ENCODE measurements at places on chromosomes 2 and 18.

DNA sequence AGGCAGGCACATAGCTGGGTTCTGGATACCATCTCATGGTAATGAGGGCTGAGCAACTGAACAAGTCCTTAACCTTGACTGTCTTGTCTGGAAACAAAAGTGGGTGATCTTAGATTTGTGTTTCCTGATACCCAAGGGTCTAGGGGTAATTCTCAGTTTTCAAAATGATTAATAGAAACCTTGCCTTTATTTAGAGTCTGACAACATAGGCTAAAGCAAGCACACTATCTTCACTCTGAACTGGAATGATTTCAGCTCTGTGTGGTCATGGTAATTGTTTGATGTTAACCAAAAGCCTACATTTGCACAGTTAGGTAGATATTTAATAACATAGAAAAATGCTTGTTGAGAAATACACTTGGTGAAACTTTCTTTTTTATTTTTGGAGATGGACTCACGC, 6.8 kb upstream of the LAMA3 start:
- DNase-seq = no peak

- no peak for DNase-seq
Observed at GRCh38 chr18:44458777-44459176, 221.9 kb upstream of the SETBP1 start.

DNA sequence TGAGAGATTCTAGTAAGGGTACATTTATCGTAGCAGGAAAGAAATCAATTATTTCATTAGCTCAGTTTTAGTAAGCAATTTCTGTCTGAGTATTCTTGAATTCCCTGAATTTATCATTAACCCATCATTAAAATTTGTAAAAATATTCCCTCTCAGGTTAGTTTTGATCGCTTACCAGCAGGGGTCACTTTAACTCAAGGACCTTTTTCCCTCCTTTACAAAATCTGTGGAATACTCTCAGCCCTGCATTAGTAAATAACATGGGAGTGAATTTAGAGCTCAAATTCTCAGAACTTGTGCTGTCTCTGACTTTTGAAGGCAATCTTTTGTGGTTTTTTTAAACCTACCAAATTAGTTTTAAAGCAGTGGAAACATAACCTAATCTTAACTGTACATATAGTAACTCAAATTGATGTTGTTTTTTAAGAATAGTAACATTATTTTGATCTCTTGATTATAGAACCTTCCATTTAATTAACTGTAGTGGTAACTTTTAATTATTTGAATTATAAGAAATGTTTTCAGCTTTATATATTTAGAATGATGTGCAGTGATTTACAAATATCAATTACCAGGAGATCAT, 97.2 kb downstream of the AGPS start:
- no peak for DNase-seq

DNA sequence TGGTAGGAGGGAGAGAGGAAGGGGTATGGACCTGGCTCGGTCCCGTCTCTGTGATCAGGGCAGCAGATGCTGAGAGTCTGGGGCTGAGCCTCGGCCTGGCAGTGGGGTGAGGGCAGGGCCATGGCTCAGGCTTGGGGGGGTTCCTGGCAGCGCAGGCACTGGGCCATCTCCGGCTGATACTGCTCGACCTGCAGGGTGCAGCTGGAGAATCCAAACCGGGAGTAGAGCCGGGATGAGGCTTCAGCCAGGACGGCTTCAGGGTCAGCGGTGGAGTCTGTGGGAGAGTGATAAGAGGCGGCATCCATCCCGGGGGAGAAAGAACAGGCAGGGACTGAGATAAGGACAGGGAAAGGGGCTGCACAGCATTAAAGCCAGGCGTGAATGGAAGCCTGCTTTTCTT, 7.7 kb downstream of the SLC30A3 start:
- DNase-seq = no peak

GRCh38 chr2:66573416-66573815, 138.5 kb downstream of the MEIS1 start:
- DNase-seq = no peak

- DNase-seq = no peak
Observed at GRCh38 chr18:23890589-23890988, 124.0 kb upstream of the TTC39C start.

GRCh38 chr2:21256006-21256405, 132.2 kb downstream of the TDRD15 start:
- DNase-seq = no peak

DNA sequence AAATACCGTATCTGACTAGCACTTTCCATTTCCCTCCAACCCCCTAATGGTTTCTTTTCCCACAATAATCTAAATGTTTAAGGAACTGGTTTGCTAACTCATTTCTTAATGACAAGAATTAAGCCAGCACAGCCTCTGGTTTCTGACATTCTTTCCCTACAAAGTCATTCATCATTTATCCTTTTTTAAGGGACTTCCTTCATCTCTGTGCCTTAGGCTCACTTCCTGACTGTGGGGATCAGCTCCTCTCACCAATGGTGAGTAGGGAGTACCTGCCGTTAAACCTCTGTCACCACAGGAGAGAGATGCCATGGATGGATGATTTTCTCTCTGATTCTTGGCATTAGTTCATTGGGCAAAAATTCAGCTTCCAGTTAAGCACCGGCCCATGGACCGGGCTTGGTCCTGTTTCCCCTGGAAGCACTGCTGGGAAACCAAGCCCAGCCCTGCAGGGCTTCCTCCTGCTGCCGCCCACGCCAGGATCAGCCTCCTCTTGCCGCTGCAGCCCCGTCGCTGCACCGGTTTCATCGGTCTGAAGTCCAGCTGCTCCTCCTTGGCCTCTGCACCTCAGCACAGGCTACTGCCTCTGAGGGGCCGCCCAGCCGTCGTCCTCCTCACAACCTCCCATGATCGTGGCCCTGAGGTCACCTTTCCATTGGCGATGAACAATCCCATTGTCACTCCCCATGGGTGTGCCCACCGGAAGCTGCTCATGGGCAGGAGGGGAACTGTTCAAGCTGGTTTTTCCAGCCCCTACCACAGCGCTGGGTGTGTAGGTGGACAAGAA, 64.0 kb upstream of the ZNF516 start:
- DNase-seq = no peak

DNA sequence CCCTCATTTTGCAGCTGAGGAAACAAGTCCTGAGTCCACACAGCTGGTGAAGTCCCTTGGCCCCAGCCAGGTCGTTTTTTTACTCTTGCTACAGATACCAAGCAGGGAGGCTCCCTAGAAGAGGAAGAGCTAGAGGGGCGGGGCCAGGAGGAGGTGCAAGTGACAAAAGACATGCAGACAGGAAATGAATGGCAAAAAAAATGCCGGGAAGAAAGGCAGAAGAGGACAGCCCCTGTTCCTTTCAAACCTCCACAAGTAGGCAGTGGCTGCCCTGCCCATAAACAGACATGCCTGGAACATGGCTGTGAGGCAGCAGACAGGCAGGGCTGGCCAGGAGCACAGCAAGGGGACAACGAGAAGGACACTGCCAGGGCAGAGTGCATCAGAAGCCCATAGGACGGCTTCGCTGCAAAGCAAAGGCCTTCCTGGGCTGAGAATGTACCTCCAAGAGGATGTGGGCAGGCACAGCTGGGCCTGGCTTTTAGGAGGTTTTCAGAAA, 108.7 kb downstream of the ZBTB7C start:
- DNase-seq = no peak

GRCh38 chr18:27014841-27015240, 149.3 kb upstream of the AQP4 start:
- no peak for DNase-seq

DNA sequence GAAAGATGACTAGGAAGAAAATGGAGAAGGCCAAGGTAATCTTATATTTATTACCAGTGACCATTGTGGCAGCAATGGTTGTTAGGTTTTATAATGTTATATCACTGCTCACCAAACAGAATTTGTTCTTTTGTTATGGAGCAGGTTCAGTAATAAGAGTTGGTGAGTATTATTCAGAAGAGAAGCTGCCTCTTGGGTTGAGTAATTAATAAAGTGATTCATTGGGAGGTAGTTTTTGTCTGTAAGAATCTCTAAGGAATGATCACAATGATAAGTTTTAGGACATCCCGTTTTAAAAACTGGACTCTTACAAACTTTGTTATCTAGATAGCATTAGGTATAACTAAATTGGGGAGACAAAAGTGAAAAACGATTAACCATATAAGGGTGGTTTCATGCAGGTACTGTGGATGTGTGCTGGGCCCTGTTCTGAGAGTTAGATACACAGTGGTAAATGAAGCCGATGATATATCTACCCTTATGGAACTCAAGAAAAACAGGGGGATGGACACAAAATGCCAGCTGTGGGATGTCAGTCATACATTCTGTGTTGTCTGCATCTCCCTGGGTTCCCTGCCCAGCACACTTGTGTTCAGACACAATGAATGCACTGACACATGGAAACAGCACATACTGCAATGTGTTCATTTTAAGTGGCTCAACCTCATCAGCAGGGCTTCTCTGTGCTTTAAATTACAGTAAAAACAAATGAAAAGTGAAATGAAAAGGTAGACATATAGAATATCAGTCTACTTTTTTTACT, 7.5 kb downstream of the MAP4K4 start:
- no peak for DNase-seq

GRCh38 chr2:178825183-178825582, 18.0 kb upstream of the TTN start:
- DNase-seq = no peak

DNA sequence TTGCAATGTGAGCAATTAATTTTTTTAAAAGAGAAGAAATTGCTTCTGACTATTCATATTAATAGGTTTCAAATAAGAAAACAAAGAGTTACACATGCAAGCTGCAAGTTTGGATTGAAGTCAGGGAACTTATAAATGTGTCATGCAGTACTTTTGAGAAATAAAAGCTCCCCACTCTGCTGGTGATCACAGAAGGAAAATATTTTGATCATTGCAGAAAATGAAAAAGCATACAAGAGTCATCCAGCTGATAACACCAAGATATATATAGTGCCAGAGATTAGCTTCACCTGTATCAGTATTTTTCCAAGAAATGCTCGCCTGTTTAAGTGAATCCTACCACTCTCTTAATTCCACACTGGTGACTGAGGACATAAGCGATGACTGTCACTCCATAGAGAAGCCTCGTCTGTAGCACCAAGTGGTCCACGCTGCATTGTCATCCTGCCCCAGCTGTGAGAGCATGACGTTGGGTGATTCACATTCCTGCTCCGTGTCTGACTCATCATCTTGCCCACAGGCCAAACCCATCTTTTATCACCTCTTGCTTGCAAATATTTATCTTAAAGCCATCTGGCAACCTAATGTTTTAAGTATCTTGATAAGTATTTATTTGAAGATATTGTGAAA, 178.0 kb downstream of the ASXL3 start:
- DNase-seq = peak; percentile 42

DNA sequence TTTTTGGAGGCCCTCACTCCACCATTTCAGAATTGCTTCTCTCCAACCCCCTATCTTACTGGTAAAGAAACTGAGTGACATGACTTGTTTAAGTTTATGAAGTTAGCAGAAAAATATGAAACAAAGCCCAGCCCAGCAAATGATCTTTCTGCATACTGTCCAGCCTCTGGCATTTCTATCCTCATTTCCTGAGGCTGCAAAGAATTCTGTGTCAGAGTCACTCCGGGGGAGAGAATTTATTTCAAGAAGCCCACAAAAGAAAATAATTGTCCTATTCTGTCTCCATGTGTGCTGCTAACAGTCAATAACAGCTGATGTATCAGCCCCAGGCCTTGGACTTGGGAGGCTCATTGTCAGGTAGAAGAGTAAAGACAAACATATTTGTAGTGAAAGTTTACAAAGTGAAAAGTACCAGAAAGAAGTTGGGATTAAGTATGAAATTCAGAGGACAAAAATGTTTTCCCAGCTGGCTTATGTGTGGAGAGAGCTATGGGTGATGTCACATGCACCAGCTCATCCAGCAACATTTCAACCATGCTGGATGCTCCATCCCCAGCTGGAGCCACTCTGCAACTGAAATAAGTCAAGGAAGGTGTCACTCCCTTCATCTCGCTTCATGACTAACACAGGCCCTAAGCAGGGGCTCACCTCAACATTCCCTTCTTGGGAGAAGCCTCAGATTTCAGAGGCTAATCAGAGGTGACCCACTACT, 42.3 kb downstream of the TRABD2A start:
- DNase-seq = no peak

DNA sequence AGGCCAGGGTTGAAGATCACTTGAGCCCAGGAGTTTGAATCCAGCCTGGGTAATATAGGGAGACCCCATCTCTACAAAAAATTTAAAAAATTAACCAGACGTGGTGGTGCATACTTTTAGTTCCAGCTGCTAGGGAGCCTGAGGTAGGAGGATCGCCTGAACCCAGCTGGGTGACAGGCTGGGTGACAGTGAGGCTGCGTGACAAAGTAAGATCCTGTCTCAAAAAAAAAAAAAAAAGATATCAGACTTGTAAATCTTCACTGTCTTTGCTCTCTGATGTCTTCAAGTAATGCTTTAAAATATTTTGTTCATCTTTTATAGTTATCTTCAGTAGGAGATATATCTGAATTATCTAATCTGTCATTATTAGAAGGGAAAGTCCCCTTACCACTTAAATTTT, 10.5 kb downstream of the CAMKMT start:
- no peak for DNase-seq

- DNase-seq = no peak
Observed at GRCh38 chr2:170965446-170966225, 36.6 kb downstream of the GORASP2 start.

DNA sequence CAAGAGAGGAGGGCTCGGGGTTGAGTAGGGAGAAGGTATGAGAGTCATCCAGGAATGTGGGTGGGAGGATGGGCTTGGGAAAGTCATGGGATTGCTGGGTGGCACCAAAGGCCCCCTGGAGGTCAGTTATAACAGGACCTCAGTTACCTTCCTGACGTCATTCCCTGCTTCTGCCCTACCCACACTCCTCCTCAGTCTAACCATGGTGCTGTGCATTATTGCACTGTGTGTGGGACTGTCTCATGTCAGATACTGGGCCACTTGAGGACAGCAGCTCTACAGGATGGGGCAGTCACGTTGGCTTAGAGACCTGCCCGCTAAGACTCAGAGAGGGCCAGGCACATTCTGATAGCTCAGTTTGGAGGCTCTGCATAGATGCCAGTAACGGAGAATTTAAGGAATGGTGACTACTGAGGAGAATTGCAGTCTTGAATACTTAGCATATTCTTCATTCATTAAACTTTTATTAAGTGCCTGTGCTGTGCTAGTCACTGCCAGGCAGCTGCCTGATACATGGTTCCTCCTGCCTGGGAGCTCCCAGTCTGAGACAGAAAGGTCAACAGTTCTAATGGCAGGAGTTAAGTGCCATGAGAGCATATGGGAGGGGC, 90.5 kb downstream of the LAMA3 start:
- DNase-seq = no peak
